ENCODE measurements at places on chromosomes 2 and 18. TPM values are rescaled to one million over a fixed set of nuclear protein-coding genes. Genes with fewer than 3 reads are reported as not detected.

CCDC141 gene
- 0.07 TPM for total RNA-seq

MROH2A gene
- not detected for total RNA-seq

CPLX4 gene
- total RNA-seq, result not detected

GRCh38 chr2:134919341-134920210 is 954 bp downstream of the CCNT2 start:
- peak; percentile 40 for DNase-seq

SFT2D3 gene
- 9.4 TPM for total RNA-seq

DNA sequence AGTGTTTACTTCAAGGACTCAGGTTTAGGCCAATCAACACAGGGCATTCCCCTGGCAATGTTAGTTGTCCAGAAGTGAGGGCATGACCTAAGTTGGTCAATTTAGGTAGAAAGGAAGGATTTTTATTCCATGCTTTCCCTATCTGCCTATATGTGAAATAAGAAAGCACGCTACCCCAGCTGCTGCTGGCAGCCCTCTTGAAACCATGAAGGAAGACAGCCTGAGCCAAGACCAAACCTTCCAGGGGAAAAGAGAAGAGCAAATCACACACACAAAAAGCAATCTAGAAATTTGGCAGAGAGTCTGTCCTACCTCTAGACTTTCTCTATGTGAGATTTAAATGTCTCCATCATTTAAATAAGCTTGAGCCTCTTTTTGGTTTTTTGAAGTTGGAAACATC is 387.6 kb downstream of the TNS1 start:
- DNase-seq, result no peak

DIPK1C gene
- not detected for total RNA-seq

GRCh38 chr2:186576614-186577013 is 13.2 kb upstream of the ITGAV start:
- DNase-seq, result no peak

CIB4 gene
- total RNA-seq, result not detected

DNA sequence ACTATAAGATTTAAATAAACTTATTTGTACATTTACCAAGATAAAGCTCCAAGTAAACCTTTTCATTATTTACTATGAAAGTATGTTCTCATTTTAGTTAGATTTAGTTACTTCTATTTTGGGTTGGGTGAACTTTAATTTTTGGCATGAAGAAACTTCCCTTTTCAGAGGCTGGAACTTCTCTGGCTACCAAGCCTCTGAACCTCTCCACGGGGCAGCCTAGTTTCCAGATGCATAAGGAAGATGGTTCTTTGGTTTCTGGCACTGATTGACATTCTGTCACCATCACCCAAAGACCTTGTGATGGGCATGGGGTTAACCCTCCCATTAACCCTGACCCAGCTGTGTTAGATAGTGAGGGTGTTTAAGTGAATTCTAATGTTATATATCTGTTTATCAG is 17.1 kb downstream of the PSD4 start:
- no peak for DNase-seq

FSIP2 gene
- total RNA-seq, result not detected

GRCh38 chr2:62054029-62054791 is 141.7 kb upstream of the B3GNT2 start:
- DNase-seq, result no peak

GRCh38 chr2:233183869-233184418 is 67.5 kb upstream of the ATG16L1 start:
- DNase-seq, result no peak

DNA sequence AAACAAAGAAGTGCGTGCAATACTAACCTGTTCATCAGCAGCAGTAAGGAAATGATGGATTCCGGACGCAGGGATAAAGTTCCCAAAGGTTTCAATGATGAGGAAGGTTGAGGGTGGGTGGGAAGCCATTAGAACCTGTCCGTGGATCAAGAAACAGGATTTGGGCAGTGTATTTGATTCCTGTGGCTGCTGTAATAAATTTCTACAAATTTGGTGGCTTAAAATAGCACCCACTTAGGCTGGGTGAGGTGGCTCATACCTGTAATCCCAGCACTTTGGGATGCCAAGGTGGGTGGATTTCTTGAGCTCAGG is 5.1 kb upstream of the SDC1 start:
- DNase-seq, result no peak

SERPINB3 gene
- not detected for total RNA-seq

GRCh38 chr2:192165842-192166241 is 28.9 kb downstream of the TMEFF2 start:
- no peak for DNase-seq

GRCh38 chr2:217182926-217183325 is 323.1 kb upstream of the TNP1 start:
- no peak for DNase-seq

DNA sequence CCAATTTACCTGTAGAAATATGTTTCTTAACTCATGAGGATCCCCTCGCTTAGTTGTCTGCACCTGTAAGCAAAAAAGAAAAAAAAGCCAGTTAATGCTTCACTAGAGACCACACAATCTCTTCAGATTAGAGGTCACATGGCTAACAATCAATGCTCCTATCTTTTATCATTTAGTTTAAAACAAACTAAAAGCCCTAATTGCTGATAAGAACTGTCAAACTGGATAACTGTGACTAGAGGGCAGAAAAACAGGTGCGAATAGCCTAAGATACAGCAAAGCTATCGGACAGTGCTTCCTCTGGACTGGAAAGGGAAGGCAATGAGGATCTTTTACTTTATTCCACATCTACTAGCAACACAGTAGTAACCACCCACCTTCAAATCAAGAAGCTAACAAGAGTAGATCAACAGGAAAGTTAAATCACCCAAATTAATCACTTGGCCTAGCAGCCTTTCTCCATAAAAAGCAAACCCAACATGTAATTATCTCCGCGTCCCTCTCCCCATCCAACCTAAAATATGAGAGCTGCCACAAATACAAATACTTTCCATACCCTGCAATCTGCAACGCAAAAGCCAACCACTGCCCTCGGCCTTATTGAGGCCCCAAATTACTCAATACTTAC is 734 bp downstream of the SLC25A12 start:
- DNase-seq, result peak; percentile 5

Measured in OCI-LY7 (cell line).